Suppressor macrophage treated with lipopolysaccharide for 1 hour (primary cell): ENCODE measurements at places on chromosomes 5 and 9.

DNA sequence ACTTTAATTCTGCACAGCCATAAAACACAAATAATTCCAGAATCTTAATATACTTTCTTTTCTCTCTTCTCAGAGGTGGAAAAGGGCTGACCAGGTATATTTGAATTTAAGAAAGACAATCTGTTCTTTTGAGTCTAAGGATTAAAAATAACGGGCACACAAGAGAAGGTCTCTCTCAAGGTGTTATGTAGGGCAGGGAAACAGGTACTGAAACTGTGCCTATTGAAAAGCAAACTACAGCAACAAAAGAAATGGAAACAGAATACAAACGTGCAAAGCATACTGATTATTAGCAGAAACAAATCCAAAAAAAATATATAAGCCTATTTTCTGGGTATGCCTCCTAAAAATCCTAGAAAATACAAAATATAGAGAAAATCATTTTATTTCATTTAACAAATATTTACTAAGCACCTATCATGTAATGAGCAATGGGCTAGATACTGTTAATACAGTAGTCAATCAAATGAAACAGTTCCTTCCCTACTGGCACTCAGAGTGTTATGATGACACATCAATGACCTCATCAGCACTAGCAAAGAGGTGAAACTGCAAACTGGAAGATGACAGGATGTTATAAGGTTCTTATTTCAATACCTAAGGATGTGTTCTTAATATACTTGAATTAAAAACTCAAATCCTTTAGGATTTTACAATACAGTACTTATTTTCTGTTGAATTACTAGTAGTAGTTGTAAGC lies 87.7 kb downstream of the AUH start:
- DNase-seq, result peak; percentile 58

DNA sequence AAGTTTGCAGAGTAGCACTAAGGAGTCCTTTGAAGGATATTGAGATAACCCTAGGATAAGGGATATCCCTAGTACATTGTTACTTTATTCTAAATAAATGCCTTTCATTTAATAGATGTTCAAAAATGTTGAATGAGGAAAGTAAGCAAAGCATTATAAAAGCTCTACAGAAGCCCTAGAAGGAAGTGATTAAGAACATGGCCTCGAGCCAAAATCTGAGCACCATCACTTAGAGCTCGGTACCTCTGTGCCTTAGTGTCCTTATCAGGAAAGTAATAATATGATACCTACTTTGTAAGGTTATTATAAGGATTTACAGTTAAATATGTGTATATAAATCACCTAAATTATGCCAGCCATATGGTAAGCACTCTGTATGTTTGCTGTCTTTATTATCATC lies 242.6 kb downstream of the KIAA0825 start:
- DNase-seq, result no peak

DNA sequence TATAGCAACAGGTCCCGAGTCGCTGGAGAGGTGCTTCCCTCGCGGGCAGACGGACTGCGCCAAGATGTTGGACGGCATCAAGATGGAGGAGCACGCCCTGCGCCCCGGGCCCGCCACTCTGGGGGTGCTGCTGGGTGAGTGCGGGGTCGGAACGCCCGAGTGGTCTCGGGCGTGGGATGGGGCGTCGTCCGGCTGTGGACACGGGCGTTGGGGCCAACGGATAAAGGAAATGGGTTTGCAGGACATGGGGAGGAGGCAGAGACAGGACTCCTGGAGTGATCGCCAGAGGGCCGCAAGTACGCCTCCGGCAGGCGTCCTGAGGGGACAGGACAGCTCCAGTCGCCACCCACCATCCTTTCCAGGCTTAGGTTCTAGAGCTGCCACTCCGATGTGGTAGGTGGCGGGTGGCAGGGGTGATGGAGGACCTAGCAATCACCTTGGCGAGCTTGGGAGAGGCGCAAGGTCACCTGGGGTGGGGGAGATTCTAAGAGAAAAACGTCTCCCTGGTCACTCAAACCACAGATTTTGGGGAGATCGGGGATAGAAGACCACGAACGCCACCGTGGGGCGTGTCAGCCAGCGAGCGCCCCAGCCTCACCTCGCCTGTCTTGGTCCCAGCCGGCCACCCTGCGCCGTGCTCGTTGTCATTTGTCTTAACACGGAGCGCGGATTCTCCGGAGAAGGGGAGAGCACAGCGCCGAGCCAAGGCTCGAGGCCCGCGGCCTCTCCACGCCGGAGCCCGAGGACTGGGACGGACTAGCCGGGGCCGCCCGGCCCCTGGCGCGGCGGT lies 922 bp downstream of the LMX1B start:
- DNase-seq, result no peak

- no peak for DNase-seq
These were observed 363.4 kb upstream of the SLC30A5 start for GRCh38 chr5:68730220-68730978.

DNA sequence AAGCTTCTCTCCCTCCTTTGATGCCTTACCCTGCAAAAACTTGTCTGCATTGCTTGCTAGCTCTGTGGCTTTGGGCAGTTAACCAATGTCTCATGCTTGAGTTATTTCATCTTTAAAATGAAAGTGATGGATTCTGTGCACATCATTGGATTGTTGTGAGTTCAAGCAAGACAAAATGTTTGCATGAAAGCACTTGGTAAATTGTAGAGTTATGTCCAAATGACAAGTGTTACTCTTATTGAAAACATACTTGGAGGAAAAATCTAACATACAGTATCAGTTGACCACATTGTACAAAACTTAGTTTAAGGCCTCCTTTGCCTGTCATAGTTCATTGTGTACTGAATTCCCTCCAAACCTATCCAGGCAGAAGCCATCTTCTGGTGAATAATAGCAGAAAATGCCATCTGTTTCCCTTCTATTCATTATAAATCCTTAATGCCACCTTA lies 30.0 kb downstream of the TGFBR1 start:
- no peak for DNase-seq

- DNase-seq, result peak; percentile 75
These were observed 320.4 kb upstream of the KLF4 start for GRCh38 chr9:107809871-107810460.

DNA sequence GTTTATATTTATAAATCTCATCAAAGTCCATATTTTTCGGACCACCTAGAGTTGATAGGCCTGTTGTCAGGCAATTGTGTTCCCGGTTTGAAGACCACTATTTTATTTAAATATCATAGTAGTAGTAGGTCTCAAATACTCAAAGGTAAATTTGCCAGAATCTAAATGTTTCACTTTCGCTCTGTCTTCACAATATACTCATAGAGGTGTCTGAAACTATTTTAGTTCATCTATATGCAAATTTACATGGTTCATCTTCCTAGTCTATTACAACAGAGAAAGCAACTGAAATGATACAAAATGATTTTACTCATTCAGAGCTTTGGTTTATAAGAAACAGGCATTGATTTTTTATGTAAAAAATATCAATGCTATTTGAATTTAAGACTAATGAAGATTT lies 1897.5 kb downstream of the EFNA5 start:
- no peak for DNase-seq

DNA sequence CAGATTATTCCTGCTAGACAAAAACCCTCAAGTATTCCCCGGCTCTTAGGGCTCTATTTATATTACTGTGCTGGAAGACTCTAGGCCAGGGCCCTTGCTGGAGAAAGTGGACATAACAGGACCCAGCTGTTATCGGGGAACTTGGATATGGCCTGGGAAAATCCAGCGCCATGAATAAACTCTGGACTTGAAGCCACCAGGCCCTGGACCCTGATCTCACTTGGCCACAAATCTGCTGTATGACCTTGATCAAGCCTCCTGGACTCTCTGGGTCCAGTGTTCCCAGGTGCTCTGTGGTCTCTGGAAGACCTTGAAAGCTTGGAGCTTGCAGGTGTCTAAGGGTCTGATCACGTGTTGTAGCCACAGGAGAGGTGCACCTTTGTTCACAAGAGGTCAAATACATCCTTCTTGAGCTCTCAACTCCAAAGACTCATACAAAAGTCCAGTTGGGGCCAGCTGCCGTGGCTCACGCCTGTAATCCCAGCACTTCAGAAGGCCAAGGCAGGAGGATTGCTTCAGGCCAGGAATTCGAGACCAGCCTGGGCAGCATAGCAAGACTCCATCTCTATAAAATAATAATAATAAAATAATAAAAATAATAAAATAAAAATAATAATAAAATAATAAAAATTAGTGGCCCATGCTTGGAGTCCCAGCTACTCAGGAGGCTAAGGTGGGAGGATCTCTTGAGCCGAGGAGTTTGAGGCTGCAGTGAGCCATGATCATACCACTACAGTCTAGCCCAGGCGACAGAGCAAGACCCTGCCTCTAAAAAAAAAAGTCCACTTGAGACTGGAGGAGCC lies 26.5 kb downstream of the COL27A1 start:
- DNase-seq, result no peak

DNA sequence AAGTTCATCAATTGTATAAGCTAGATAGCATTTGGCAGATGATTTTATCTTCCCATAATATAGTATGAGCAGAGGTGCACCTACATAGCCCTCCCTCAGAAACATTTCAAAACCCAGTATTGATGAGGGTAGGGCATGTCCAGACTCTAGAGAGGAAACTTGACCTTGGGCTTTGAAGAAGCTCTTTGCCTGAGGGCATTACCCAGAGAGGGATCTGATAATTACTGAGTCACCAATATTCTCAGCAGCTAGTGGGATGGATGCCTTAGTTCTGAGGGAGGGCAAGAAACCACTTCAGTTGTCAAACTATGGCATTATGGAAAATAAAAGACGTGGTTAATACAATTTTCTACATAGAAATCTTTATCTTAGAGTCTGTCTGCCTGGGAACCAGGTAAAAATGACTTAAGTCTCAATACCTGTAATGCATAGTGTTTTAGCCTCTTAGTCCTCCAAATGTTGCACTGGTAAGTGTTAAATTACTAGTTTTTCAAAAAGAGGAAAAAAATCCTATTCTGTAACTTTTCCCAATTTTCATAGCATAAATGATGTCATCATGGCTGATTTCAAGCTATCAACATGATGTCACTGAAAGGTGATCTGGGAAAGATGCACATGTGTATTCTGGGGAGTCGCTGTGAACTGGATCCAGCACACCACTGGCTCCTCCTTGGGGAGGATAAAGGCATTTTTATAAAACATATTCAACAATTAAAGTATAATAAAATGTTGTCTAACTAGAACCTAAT lies 809.0 kb downstream of the KCTD16 start:
- no peak for DNase-seq

DNA sequence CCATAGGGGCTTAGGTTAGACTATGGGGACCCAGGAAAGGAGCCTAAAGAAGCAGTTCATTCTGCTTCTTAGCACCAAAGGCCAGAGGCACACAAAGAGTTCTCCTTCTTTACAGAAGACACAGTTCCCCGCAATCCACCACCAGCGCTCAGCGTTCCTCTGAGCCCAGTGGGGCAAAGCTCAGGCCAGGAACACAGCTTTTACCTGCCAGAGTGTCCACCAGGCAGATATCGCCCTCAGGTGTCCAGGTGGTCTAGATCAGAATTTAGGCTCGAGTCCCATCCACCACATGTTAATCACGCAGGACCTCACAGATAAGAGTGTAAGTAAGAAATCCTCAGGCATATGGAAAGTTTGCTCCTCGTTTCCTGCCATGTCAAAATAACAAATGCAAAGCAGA lies 53.0 kb downstream of the UBE2QL1 start:
- DNase-seq, result no peak

GRCh38 chr5:126613941-126614592 lies 13.3 kb downstream of the PHAX start:
- DNase-seq, result no peak

GRCh38 chr9:109600142-109600541 lies 102.0 kb upstream of the PTPN3 start:
- no peak for DNase-seq

DNA sequence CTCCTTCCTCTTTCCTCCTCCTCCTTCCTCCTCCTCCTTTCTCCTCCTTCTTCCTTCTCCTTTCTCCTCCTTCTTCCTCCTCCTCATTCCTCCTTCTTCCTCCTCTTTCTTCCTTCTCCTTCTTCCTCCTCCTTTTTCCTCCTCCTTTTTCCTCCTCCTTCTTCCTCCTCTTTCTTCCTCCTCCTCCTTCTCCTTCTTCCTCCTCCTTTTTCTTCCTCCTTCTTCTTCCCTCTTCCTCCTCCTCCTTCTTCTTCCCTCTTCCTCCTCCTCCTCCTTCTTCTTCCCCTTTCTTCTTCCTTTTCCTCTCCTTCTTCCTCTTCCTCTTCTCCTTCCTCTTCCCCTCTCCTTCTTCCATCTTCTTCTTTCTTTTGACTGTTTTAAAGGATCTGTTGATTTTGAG lies 538.8 kb downstream of the TMEM38B start:
- no peak for DNase-seq

DNA sequence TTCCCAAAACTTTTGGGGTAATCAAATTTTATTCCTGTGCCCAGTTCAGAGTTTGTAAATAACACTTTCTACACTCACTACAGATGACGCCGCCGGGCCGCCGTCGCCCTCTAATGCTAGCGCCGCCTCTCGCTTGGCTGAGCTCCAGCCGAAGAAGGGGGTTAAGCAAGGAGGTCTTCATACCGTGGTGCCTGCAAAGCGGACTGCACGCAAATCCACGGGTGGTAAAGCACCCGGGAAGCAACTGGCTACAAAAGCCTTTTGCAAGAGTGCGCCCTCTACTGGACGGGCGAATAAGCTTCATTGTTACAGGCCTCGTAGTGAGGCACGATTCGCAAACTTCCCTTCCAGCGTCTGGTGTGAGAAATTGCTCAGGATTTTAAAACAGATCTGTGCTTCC lies 280.4 kb downstream of the MEF2C start:
- peak; percentile 18 for DNase-seq

DNA sequence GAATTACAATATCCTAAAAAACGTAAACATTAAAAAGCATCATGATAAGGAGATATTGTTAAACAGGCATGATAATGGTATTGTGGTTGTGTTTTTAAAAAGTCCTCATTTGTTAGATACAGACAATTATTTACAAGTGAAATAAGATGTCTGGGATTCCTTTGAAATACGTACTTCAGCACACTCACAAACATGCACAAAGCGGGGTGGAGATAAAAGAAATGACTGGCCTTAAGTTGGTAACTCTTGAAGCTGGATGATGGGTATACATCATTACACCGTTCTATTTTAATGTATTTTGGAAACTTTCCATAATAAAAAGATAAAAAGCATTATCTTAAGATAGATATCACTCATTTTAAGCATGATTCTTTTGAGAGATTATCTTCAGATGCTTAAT lies 1.0 kb downstream of the FAM200C start:
- no peak for DNase-seq

DNA sequence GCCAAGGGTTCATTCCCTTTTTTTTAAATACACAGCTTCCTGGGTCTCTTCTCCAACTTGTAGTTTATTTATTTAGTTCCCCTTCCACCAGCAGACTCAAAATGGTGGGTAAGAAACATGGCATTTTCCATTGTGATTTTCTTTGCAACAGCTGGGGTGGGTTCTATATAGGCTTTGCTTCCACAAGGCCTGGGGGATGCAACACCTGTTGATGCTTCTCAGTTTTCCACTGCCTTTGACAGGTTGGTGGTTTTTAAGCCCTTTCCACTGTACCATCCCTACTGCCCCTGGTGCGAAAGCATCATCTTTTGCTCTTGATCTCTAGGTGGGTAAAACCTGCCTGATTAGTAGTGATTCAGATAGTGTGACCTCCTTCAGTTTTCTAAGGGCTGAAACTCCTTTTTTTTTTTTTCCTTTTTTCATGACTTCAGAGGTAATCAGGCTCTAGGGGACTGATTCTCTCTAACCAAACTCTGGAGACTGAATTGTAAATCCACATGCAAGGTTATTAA lies 8.5 kb downstream of the KDM3B start:
- DNase-seq, result no peak

GRCh38 chr9:6876195-6876894 lies 118.6 kb downstream of the KDM4C start:
- no peak for DNase-seq

GRCh38 chr5:176587398-176587797 lies 22.6 kb downstream of the GPRIN1 start:
- DNase-seq, result no peak

GRCh38 chr9:90916147-90916734 lies 114.6 kb downstream of the SYK start:
- no peak for DNase-seq
